ENCODE measurements at places on chromosomes 3 and 15.

DNA sequence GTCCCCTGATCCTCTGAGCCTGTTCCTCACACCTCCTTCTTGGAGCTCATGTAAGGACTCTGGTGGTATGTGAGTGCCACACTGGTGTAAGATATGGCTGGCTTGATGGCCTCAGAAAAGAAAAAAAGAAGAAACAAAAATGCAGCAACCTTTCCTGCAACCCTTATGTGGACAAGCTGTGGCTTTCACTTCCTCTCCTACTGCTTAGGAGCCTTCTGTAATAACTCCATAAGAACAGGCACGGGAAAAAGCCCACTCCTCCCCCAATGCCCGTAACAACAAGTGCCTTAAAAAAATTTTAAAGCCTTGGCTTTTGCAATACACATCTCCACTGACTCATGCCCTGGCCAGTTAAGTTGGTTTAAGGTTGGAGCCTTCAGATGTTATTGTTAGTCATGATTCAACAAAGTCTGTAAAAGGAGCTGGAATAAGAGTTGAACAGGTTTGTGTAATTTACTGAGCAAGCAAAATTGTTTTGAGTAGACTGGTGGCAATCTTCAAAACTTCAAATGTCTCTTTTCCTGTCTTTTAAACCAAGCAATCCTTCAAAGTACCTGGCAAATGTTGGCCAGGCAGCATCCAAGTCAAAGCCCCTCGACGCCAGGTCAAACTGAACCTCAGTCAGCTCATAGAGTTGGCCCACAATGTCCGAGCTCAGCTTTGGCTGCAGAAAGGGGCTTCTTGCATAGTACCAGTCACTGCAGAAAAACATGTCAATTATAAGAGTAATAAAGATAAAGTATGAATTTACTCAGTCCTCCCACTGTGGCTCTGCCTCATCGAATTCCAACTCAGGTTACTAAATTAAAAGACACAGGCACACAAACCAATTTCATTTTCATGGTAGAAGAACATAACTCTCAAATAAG is 22.9 kb downstream of the FYCO1 start:
- DNase-seq = no peak

- DNase-seq = no peak
These were observed 33.1 kb upstream of the CCDC50 start for GRCh38 chr3:191296041-191296541.

GRCh38 chr3:78497767-78498166 is 1270.0 kb downstream of the ROBO1 start:
- no peak for DNase-seq

DNA sequence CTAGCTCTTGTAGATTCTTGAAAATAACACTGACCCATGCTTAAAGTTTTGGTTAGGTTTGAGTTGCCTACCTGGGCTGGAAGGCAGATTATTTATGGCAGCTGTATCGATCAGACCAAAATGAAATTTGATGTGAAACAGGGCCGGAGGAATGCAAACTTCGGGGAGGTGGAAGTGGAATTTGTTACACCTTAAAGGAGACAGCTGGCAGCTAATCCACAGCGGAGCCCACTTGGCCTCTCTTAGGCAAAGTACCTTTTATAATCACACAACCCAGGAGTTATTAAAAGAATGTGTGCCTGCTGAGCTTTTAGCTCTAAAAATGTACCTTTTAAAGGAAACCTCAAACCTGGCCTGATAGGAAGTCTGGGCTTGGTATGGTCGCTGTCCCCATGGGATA is 250.9 kb upstream of the TPM1 start:
- no peak for DNase-seq

DNA sequence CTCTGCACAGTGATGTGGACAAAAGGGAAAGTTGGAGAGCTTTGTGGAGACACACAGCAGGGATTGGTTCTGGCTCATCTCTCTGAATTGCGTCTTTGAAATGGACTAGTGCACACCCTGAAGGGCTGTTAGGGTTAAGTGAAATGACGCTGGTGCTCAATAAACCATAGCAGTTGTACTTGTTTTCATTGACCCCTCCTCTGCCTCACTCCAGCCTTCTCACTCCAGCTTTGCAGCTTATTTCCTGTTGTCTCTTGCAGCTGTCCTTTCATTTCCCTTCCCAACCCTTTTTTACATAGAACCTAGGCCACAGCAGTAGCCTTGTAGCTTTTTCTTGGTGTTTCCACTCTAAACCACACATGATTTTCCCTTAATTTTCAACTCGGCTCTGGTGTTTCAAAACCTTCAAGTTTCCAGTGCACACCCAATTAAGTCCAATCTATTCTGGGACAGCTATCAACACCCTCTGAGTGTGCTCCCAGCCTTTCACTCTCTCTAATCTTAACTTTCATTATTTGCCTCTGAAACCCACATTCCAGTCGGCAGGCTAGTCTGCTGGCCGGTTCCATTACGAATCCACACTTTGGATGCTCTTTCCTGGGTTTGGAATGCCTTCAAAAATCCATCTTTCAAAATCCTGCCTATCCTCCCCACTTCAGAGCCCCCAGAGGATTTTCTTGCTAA is 6.4 kb downstream of the C3orf52 start:
- no peak for DNase-seq

DNA sequence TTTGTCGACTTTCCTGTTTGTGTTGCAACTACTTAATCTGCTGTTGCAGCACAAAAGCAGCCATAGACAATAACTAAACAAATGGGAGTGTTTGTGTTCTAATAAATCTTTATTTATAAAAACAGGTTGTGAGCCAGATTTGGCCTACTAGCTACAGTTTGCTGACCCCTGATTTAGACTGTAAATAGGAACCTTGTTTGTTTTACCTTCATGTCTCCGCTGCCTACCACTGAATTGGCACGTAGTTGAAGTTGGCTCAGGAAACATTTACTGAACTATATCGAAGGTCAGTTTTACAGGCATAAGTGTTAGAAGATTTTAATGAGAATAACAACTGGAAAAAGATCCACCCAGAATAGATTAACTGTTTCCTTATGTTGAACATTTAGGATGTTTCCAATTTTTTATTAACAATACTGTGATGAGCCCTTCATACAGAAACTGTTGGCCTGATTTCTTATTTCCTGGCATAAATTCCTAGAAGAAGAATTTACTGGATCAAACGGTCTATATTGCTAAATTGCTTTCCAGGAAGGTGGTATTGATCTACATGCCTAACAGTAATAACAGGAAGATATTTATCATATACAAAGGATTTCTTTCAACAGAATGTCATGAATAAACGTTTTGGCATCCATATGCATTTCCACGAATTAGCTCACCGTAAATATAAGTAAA is 156.2 kb upstream of the NR2E3 start:
- no peak for DNase-seq

Measured in stimulated activated CD4-positive, alpha-beta T cell treated with anti-CD3 and anti-CD28 coated beads, Interleukin-15, amount 100 ng/mL, for 24 hours (primary cell).